ENCODE measurements at places on chromosomes 5 and 9.

DNA sequence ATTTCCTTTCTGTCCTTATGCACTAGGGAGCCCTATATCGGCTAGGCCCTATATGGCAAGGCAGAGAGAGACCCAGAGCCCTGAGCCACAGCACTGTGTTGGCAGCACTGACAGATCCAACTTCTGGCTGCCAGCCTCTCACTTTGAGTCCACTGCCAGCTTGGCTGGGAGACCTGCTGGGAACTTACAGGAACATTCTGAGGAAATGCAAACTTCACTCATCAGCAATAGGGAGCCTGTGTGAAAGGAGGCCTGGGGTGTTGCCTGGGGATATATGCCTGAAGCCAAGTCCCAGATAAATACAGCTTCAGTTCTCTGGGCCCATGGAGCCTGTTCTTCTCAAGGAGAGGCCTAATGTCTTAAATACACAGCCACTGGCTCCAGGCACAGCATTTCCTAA, 78.0 kb downstream of the ADRB2 start:
- DNase-seq, result no peak

DNA sequence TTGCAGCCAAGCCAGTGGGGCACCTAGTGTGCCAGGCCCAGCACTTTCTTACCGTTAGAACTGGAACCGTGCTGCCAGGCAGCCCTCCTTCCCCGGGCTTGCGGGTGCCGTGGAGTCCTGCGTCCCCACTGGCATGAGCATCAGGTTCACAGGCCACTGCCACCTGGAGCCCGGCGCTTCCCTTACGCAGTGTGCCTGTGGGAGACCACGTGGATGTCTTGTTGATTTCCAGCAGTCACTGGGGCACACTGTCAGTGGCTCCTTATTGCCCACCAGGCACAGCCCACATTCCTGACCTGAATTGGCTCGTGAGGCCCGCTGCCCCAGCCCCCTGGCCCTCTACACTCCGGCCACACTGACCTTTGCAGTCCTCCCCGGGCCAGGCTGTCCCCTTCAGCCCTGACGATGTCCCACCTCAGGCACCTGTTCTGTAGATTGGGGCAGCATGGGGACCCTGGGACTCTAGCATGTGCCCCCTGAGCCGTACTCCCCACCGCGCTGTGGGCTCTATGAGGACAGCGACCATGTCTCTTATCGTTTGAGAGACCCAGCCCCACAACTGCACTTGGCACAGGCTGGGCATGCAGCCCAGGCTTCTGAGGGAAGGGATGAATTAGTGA, 10.4 kb upstream of the CEL start:
- DNase-seq, result no peak

DNA sequence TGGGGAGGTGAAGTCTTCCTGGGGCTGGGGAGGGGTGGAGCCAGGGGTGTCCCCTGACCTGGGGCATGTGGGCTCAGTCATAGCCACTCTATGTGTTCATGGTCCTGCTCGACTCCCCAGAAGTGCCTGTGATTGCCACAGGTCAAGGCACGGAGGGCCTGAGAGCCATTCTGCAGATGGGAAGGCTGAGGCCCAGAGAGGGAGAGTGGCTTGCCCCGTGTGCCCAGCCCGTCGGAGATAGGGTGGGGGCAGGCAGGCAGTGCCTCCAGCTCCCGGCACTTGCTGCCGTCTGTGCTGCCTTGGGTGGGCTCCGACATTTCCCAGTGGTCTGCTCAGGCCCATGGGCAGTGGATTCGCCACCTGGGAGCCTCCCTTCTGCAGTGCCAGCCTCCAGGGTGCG, 74.0 kb downstream of the RXRA start:
- DNase-seq, result no peak

DNA sequence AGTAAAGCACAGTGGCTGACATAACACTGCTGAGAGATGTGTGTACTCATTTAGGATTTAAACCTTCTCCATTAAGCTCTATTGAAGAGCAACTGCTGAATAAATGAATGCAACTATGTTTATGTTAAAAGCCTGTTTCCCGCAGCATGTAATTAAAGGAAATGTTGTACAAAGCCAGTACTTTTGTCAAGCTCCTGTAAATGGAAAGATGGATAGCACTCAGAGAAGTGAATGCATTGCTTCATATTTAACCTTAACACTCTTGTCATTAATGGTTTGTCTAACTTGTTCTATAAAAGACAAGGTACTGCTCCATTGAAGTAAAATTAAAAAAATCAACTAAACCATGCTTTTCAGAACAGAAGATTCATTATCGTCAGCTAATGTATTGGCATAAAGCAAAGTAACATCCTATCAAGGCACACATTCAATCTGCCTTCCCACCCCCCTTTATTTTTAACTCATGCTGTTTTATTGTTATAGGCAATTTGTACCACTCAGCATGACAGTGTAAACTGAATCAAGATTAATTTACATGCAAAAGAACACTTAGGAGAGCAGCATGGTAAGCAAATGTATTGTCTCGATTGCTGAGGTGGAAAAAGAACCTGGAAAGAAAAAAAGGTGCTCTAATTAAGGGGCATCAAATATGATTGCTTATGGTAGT, 240.9 kb upstream of the TBCA start:
- DNase-seq, result no peak

GRCh38 chr5:153490118-153491037, at the start of gene GRIA1:
TSS of gene GRIA1 (plus strand) at chr5:153490670.
- DNase-seq, result no peak

DNA sequence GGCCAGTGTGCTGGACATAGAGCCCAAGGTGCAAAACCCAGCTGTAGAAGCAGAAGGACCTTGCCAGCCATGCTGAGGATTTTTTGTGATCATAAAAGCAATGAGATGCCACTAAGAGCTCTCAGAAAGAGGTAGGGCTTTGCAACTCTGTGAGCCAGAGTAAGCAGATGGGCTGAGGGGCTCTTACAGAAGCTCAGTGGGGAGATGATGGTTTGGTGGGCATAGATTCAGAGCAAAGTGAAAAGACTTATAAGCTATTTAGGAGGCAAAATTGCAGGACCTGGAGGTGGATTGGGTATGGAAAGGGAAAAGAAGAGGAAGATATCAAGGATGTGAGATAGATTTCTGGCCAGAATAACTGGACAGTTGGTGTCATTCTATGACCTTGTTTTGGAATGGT, 302.0 kb downstream of the NTRK2 start:
- no peak for DNase-seq

GRCh38 chr5:149153751-149154610, 12.7 kb downstream of the ABLIM3 start:
- no peak for DNase-seq

GRCh38 chr5:95080441-95080840, 204.5 kb downstream of the MCTP1 start:
- no peak for DNase-seq

DNA sequence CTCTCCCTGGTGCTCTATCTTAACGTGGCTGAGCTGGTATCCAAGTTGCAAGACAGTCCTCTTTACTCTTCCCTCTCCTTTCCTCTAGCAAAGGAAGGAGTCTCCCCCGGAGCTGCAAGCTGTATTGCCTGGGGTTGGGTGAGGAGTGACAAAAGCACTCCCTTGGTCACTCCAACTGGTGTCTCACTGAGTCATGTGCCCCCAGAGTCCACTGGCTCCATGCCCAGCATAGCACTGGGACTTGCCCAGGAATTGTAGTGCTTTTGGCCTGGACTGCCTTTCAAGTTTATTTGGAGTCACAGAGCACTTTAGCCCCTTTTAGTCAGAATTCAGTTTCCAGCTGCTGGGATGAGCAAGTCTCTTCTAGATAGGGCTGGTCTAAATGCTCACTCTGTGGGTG, 82.6 kb upstream of the FST start:
- DNase-seq, result no peak

- DNase-seq, result peak; percentile 70
These were observed 987 bp downstream of the FBXW5 start for GRCh38 chr9:136943291-136944211.

- DNase-seq, result no peak
These were observed 103.9 kb downstream of the FRMD3 start for GRCh38 chr9:83434254-83434653.

DNA sequence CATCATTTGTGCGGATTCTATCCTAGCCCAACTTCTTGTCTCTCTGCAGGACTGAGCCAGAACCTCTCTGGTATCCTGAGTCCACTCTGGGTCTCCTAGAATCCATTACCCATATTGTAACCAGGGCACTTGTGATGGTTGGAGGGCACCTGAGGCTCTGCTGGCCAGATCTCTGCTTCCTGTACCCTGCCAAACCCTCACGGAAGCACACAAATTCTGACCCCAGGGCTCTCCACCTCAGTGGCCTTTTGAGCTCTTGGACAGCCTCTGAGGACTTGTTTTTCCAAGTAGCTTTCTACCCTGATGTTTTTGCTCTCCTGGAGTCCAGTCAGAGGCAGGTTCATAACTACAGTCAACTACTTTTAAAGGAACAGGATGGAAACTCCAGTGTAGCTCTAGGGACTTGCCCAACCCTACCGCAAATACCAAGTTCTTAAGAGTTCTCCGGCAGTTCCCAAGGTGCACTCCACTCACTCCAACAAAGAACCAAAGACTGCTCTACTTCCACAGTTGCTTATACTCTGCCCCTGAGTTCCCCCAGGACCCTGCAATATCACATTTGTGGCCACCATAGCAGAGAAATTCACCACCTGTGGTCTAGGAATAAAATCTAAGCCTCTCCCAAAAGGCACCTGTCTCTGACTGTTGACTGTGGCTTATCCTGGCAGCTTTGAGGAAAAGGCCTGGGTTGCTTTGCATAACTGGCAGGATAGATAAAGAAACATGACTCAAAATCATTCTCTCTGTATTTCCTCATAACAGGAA, 9.6 kb downstream of the PIP5K1B start:
- DNase-seq, result no peak

- no peak for DNase-seq
These were observed 256 bp upstream of the CLINT1 start for GRCh38 chr5:157859227-157859575.

GRCh38 chr5:156686380-156686779, 163.7 kb upstream of the PPP1R2B start:
- DNase-seq, result no peak

DNA sequence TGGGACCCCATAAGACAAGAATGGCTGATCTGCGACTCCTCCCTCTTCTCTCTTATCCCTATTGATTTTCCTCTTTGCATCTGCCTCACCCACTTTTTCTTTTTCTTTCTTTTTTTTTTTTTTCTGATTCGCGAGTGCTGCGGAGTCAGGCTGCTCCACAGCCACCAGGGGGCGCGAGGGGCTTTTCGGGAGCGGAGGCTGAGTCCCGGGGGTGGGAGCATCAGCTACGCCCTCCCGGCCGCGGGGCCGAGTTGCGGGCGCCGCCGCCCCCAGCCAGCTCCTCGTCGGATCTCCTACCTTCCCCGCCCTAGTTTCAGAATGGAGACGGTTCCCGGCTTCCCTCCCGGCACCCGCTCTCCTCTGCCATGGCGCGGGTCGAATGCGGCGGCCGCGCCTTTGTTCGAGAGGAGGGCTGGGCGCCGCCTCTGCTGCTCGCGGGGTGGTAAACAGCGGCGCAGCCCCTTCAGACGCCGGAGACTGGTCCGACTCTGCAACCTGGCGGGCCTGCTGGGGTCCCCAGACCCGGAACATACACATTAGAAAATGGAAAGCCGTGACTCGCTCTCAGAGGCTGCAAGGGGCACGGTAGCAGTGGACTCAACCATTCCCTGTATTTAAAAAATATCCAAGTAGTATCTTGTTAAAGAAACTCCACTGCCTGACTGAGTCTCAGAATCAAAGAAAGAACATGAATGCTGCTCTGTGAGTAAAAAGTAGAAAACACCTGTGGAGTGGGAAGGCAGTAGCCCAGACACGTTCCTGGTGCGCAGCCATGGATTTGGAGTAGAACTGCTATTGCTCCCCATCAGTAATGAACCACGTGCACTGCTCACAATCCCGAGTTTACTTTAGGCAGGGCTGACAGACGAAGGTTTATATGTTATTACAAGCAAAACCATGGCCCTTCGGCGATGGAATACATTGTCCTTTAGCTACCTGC, 55.7 kb downstream of the DPYSL3 start:
- DNase-seq, result peak; percentile 75

GRCh38 chr9:29775491-29775890, 2202.2 kb upstream of the C9orf72 start:
- no peak for DNase-seq

DNA sequence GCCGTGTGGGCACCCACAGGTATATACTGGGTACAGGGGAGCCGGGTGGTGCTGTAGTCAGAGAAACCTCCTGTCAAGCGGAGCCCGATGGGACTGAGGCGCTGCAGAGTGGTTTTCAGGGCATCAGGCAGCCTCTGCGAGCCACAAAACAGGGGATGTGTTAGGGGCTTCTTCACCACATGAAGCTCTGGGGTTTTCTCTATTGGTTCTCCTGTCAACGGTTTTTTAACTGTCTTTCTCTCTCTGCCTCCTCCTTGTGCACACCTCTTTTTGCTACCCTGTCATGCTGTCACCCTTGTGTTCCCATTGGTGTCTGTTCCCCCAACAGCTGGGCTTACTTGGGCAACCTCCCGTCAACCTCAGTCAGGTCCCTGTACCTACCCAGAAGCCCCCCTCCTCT, 19.9 kb downstream of the RALGPS1 start:
- DNase-seq, result no peak

- DNase-seq, result no peak
These were observed 409.4 kb downstream of the DMRTA1 start for GRCh38 chr9:22855980-22856379.

- DNase-seq, result no peak
These were observed 102.3 kb upstream of the LARP1 start for GRCh38 chr5:154652746-154653417.

DNA sequence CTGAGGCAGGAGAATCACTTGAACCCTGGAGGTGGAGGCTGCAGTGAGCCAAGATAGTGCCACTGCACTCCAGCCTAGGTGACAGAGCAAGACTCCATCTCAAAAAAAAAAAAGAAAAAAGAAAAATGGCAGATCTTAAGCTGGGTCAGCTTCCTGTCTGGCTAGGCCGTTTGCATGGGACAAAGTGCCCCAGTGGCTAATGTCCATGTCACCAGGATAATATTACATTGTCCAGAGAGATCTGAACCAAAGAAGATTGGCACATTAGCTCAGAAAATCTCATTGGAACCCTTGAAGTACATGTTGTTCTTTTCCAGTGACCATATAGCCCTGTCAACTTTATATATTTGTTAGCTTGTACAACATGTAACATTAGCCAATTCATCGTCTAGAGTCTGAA, 59.2 kb upstream of the DAB2IP start:
- no peak for DNase-seq

DNA sequence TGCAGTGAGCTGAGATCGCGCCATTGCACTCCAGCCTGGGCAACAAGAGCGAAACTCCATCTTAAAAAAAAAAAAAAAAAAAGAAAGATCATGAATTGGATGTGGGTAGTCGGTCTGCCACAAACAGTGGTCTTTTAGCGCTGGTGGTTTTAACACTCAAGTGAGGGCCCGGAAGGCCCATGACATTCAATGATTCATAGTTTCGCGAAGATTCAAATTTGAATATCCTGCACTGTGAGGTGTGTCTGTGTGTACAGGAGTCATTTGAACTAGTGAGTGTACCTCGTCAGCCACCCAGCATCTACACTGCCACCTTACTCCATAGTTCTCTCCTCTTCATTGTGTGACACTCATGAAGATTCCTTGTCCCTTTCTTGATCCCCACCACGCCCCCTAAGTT, 41.3 kb downstream of the CFAP77 start:
- no peak for DNase-seq

DNA sequence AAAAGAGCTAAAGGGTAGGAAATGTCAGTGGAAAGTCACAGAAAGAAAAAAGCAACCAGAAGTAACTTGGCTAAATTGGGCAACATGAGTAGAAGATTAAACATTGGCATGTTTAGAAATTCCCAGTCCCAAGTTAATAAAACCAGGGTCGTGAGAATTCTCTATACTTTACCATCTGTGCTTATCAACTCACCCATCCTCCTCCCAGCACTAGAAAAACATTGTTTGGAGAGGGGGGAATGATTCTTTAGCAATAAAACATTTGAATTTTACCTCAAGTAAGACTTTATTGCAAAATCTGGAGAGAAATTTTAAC, 79.6 kb downstream of the PRKACG start:
- DNase-seq, result no peak
